Stimulated activated naive CD8-positive, alpha-beta T cell treated with anti-CD3 and anti-CD28 coated beads, Interleukin-15, amount 100 ng/mL, for 72 hours (primary cell): ENCODE measurements at places on chromosomes 4 and X.

DNA sequence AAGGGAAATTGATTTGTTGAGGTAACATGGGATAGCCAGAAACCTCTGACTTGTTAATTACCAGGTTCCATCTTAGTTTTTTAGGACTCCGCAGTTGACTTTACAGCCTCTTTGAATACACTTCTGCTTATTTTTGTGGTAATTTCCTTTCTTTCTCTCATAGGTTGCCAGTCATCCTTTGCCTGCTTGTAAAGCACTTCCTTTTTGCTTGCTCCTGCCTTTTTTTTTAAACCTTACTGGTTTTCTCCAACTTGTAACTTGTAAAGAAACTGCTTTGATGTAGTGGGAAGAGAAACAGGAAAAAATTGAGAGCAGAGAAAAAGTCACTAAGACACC lies 2.6 kb downstream of the PGK1 start:
- DNase-seq: no peak

- DNase-seq: no peak
Measured at GRCh38 chr4:184955116-184955515, 63.2 kb upstream of the HELT start.

- no peak for DNase-seq
Measured at GRCh38 chr4:76644831-76645485, 209.9 kb downstream of the SHROOM3 start.

GRCh38 chr4:56606385-56606784 lies 74.7 kb downstream of the HOPX start:
- DNase-seq: no peak

GRCh38 chr4:79331126-79331876 lies 5.4 kb upstream of the NAA11 start:
- no peak for DNase-seq

- no peak for DNase-seq
Measured at GRCh38 chrX:120614816-120615215, 10.9 kb downstream of the MCTS1 start.
